Dorsolateral prefrontal cortex (tissue), 122 donors: ENCODE measurements at places on chromosomes 13 and 19.

GRCh38 chr13:93364166-93364565 lies 137.6 kb downstream of the GPC6 start:
- no peak for DNase-seq

GRCh38 chr19:54418030-54418929 lies 3.0 kb downstream of the TTYH1 start:
- no peak for DNase-seq

DNA sequence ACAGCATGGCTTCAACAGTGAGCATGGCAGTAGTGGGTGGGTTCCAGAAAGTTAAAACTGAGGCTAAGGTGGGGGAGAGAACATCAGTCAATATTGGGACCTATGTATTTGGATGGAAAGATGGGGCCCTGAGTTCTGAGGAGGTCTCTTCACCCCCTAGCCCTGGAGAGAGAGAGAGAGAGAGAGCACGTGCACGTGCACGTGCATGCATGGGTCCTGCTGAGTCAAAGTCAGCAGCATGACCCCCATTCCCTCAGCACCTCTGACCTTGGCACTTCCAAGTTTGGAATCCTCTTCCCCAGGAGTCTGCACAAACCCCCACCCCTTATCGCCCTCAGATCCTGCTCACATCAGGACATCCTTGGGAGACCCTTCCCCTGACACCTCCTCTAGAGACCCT lies 32.5 kb upstream of the CEACAM1 start:
- DNase-seq: no peak

GRCh38 chr13:113744197-113745000 lies 14.6 kb upstream of the TMEM255B start:
- no peak for DNase-seq

DNA sequence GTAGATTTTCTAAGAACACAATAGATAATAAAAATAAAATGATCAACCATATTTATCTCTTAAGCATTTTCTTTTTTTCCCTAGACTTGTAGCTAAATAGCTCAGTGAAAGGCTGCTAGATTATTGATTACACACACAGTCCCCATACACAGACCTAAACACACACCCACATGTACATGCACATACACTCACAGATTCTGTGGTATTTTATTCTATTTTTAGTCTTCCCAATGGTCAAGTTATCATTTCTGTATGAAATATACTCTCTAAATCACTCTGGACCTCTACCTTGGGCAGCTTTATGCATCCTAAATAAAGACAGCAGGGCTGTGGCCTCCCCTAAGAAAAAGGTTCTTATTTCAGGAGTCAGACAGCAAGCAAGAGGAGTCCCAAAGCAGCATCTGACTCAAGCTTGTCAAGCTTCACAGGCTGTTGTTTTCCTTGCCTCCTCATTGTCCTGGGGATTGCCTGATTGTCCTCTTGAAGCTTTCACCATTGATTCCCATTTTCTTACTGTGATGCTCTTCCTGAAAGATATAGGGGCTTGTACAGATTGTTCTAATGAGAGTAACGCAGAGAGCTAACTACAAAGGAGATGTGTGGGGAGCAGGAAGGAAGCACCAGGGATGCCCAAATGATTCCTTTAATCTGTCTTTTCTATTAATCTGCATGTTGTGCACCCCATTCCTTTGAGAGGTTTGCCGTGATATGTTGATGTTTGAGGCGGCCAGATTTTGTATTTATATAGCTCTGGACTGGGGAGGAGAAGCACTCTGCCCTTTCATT lies 986.5 kb downstream of the PCDH17 start:
- DNase-seq: no peak

- no peak for DNase-seq
These were observed 2.9 kb downstream of the RASIP1 start for GRCh38 chr19:48737360-48737998.

GRCh38 chr13:113109151-113110047 lies 3.8 kb downstream of the F7 start:
- no peak for DNase-seq

GRCh38 chr19:34375598-34375997 lies 10.6 kb downstream of the GPI start:
- DNase-seq: no peak

DNA sequence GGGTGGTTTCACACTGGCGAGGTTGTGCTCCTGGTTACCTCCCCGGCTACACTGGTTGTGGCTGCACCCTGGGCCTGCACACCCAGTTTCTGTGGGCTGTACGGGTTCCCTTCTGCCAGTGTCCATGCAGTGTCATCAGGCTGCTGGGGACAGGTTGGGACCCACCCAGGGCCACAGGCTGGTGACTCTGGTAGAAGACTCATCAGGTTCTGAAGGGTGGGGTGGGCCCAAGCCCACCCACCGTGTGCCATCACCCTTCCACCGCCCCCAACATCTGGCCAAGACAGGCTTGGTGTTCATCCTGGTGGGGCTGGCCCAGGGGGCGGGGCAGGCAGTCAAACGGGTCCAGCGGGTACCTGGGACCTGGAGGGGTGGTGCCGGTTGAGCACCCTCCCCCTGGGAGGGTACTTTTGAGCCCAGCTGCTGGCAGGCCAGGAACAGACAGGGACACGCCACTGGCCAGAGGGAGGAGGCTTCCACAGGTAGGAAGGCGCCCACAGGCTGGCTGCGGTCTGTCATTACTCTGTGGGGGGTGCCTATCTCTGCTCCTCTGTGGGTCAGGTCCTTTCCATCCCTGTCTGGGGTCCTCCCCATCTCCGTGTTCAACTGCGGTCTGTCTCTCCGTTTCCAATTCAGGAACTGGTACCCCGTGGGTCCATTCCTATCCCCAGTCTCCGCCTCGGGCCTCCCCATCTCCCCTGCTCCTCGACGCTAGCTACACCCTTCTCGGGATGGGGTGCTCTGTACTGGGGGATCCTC lies at the start of gene RNF225:
Gene RNF225 (plus strand): TSS at position 437 of the 759 bp plus-strand sequence. CDS start 434 bp downstream, outside the sequence.
- DNase-seq: no peak

DNA sequence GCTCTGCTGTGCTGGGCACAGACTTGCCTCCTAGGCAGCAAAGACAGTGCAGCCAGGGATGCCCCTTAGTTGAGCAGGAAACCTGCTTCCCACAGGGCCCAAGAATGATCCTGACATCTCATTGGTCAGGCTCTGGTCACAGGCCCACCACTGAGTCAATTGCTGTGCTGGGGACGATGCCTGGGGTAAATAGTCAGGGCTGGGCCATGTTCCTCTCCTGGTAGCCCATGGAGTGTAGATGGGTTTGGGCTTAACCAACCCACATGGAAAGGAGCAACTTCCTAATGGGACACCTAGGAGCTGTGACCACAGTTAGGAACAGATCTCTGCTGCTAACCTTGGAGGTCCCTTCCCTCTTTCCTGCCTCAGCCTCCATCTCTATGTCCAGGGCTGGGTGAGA lies 212.5 kb upstream of the ZNF536 start:
- no peak for DNase-seq

- DNase-seq: no peak
These were observed 523.2 kb downstream of the KLF12 start for GRCh38 chr13:73610799-73611592.

DNA sequence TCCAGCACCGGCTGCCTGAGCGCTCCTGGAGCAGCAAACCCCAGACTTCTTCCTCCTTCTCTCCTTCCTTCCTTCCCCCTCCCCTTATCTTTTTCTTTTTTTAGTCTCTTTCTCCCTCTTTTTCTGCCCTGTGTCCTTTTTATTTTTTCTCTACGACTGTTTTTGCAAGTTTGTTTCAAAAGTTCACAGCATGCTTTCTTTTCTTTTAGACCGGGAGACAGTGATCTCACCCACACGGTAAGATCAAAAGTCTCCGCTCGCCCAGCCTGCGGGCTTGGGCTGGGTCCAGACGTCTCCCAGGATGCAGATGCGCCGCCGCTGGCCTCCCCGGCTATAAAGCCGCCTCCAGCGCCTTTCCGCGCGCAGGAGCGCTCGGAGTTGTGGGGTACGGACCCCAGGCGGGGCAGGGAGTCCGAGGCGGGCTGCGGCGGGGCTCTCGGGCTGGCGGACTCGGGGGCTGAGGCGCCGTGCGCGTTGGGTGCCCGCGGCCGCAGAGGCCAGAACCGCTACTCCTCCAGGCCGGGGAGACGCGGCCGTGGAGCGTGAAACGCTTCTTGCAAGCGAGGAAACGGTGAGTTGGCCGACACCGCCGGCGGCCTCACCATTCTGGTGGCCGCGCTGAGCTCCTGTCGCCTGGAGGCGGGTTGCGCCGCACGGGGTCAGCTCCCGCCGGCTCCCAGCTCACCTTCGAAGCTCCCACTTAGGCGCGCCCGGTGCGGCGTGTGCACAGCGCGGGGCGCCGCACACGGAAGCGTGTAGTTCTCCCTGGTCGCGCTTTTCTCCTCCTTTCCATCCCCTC lies 2.0 kb upstream of the TSHZ3 start:
- DNase-seq: no peak

- no peak for DNase-seq
These were observed 51.6 kb downstream of the KLF2 start for GRCh38 chr19:16376241-16376640.

GRCh38 chr19:21705393-21705792 lies 62.0 kb downstream of the ZNF100 start:
- DNase-seq: no peak

- DNase-seq: no peak
These were observed 18.9 kb upstream of the ZSCAN5A start for GRCh38 chr19:56333506-56333905.

GRCh38 chr13:93372856-93373255 lies 146.2 kb downstream of the GPC6 start:
- no peak for DNase-seq

GRCh38 chr13:97226788-97227627 lies 4.9 kb downstream of the MBNL2 start:
- DNase-seq: no peak

DNA sequence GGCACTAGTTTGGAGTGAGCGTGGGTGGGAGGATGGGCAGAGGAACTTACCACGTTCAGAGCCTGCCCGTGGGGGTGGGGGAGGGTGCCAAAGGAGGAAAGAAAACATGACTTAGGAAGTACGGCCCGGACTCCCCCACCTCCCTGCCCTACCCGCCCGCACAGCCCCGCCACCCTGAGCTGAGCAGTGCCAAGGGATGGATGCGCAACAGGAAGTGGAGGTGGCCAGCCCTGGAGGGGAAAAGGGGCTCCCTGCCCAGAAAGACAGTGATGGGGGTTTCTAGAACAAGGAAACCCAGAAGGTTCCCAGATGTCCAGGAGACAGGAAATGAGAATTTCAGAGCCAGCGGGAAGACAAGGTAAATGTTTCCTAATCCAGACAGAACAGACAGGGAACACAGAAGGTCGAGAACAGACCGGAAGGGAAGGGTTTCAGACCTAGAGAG lies 6.3 kb downstream of the TEAD2 start:
- DNase-seq: no peak

DNA sequence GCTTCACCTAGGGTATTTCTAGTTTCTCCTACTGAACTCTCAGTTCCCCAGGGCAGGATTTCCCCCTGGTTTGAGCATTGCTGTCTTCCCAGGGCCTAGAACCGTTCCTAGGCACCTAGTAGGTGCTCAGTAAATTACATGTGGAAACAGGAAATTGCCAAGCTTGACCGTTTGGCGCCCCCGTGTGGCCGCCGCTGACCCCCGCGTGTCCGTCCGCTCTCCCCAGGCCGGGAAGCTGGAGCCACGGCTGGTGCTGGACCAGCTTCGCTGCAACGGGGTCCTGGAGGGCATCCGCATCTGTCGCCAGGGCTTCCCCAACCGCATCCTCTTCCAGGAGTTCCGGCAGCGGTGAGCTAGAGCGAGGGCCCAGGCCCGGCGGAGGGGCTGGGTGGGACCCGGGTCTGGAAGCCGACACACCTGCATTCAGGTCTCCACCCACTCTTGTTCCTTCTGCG lies 55.5 kb downstream of the MYH14 start:
- DNase-seq: no peak

DNA sequence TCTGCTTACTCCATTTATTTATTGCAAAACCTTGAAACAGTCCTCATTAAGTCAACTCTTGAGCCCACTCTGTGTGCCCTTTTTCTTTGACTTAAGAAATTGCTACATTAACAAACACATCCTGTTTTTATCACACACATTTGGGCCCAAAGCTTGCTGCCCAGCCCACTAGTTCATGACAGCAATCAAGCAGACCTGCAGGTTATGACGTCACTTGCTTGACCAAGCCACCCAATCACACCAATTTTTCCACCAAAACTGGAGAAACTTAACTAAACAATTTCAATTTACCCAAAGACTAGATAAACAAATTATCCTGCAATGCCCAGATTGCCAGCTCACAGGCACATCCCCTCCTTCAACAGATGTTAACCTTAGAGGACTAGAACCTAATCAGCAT lies 120.7 kb downstream of the ZNF429 start:
- no peak for DNase-seq

- DNase-seq: no peak
These were observed 83.8 kb upstream of the TM9SF2 start for GRCh38 chr13:99417201-99418102.

DNA sequence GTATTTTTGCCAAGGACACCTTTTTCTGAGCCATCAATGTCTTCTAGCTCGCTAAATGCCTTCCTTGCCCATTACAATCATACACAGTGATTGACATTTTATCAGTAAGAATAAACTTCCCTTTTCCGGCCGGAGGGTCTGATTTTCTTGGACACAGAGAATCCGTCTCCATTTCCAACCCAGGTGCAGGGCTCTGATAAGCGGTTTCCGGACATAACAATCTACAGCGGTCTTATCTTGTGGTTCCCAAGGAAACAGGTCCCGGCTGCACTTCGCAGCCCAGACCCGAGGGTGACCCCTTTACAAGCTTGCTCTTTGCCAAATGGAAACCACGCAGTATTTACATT lies 5.1 kb upstream of the ZNF77 start:
- no peak for DNase-seq

GRCh38 chr13:80562433-80563156 lies 221.7 kb upstream of the SPRY2 start:
- DNase-seq: no peak

DNA sequence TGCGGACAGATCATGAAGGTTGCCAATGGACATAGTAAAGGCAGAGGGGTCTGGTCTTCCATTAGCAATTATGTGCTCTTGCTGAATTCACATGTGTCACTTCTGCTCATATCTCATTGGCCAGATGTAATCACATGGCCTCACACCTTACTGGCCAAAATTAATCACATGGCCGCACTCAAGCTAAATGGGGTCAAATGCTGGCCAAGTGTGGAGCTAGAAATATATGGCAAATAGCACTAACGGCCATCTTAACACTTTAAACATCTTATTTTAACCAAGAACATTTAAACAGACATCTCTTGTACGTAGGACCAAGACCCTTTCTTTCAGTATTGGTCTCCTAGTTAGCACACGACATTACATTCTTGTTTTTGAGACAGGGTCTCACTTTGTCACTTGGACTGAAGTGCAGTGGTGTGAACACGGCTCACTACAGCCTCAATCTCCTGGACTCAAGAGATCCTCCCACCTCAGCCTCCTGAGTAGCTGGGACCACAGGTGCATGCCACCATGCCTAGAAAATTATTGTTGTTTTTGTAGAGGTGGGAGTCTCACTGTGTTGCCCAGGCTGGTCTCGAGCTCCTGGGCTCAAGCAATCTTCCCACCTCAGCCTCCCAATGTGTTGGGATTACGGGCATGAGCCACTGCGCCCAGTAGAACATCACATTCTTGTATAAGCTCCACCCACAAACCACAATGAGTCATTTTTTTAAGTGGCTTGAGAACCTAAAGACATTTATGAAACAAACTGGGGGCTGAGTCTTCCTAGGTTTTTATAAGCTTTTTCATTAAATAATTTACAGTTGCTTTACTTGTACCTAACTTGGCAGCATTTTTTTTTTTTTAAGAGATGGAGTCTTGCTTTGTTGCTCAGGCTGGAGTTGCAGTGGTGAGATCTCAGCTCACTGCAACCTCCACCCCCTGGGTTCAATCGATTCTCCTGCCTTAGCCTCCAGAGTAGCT lies 2.9 kb upstream of the PTOV1 start:
- no peak for DNase-seq

GRCh38 chr19:35714601-35715354 lies 3.0 kb upstream of the KMT2B start:
- no peak for DNase-seq
